IMR-90 (cell line): ENCODE measurements at places on chromosomes 1 and 21. TPM values are rescaled to one million over a fixed set of nuclear protein-coding genes. Genes with fewer than 3 reads are reported as not detected.

The KRTAP12-4 gene
- not detected in 2 replicates for polyA plus RNA-seq

The DISP1 gene
- 3.3 TPM in 2 replicates for polyA plus RNA-seq

The SV2A gene
- 18.1 and 19.6 TPM in 2 replicates for polyA plus RNA-seq

The CRNN gene
- polyA plus RNA-seq: not detected in 2 replicates

The SERINC2 gene
- 59.5 and 64.8 TPM in 2 replicates for polyA plus RNA-seq

The TBX19 gene
- 0.89 and 1.0 TPM in 2 replicates for polyA plus RNA-seq

The TFAP2E gene
- polyA plus RNA-seq: 0.09 and 0.19 TPM in 2 replicates

The RAB42 gene
- 0.36 and 0.77 TPM in 2 replicates for polyA plus RNA-seq

The USH2A gene
- polyA plus RNA-seq: 0.01 and 0.02 TPM in 2 replicates

The LCE2B gene
- polyA plus RNA-seq: not detected in 2 replicates
